WTC11 (cell line): ENCODE measurements at places on chromosomes 5 and 9. TPM values are rescaled to one million over a fixed set of nuclear protein-coding genes. Genes with fewer than 3 reads are reported as not detected.

PCDHGB2 gene
- total RNA-seq: 4.1 to 5.5 TPM (median 5.2 TPM) in 3 replicates

GRCh38 chr5:5126444-5126843, 13.7 kb upstream of the ADAMTS16 start:
- DNase-seq: no peak

DNA sequence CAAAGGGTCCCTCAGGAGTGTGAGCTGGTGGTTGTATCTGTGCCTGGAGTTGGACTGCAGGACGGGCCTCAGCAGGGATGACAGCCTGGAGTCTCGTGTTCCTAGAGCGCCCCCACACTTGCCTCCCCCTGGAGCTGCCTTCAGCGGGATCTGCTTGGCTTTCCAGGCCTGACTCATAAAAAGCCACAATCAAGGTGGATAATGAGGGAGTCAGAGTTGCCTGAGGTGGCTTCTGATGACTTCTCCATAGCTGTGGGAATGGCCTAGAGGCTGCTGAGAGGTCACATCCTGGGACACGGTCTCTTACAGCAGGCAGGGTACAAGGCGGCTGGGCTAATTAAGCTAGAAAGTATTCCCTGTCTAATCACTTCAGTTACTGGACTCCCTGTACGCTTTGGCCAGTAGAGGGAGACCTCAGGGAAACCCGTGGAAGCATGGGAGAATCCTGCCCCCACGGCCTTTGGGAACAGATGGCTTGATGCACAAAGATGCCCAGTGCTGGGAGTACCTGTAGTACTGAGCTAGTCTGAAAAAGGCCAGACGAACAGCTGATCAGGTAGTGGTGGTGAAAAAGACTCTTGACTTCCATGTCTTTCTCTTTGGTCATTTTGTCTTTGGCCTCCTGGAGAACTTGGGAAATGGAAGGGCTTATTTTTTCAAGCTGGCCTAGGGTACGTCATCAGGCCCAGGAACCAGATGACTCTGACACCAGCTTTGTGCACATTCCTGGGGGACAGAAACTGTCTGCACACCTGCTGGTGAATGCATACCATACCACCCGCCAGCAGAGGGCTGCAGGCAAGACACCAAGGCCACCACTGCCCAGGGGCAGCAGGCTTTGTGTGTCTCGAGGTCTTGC, 16.1 kb upstream of the FRRS1L start:
- peak; percentile 64 for DNase-seq

DNA sequence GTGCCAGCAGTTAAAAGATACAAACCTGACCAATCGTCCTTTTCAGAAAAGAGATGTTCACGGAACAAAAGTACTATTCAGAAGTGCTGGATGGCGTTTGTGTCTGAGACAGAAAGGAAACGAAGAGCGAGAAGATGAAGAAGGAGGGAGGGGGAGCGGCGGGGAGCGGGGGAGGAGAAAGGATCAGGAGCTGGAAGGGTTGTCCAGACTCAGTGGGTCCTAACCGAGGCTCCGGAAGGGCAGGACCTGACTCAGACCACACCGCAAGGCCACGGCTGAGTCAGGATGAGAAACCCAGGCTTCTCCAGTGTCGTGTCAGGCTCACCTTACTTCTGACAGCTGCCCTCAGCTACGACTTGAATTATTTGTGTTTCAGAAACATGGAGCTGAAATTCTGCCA, 46.2 kb downstream of the PAX5 start:
- DNase-seq: no peak

DNA sequence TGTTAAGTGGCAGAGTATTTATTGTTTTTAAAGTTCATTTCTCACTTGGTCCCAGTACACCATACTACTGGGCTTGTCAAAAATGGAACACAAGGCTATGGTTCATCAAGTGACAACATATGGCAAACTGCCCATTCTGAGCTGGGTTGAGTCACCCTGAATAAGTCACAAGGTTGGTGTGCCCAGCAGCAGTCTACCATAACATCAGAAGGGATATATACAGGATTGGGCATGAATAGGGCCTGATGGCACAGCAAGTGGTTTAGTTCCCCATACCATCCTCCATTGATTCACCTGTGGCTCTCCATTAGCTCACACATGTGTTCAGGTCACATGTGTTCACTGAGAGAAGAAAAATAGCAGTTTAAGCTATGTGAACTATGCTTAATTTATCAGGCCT, 249.8 kb upstream of the PRDM9 start:
- no peak for DNase-seq

- no peak for DNase-seq
These were observed 7.0 kb upstream of the TUT7 start for GRCh38 chr9:86361176-86361575.

TSLP gene
- 0.73 to 1.1 TPM (median 0.87 TPM) in 3 replicates for total RNA-seq

WDR38 gene
- not detected in 3 replicates for total RNA-seq

FBN2 gene
- total RNA-seq: 47.1 to 56.7 TPM (median 48.0 TPM) in 3 replicates

DNA sequence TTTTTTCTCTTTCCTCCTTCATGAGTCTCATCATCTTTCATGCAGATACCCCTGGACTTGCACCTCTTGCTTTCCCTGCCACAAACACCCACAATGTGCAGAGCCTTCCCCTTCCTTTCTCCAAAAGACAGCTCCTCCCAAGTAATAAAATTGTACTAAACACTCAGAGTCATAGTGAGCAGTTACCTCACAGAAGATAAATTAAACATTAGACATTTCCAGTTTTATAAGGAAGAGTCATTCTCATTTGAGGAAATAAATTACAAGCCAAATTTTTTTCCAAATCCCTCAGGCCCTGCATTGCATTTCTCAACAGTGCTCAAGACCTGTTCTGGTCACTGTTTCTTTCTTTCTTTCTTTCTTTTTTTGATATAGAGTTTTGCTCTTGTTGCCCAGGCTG, 131.5 kb downstream of the ATPSCKMT start:
- DNase-seq: no peak
